NCI-H1048 (cell line): ENCODE measurements at places on chromosomes 7 and 10.

DNA sequence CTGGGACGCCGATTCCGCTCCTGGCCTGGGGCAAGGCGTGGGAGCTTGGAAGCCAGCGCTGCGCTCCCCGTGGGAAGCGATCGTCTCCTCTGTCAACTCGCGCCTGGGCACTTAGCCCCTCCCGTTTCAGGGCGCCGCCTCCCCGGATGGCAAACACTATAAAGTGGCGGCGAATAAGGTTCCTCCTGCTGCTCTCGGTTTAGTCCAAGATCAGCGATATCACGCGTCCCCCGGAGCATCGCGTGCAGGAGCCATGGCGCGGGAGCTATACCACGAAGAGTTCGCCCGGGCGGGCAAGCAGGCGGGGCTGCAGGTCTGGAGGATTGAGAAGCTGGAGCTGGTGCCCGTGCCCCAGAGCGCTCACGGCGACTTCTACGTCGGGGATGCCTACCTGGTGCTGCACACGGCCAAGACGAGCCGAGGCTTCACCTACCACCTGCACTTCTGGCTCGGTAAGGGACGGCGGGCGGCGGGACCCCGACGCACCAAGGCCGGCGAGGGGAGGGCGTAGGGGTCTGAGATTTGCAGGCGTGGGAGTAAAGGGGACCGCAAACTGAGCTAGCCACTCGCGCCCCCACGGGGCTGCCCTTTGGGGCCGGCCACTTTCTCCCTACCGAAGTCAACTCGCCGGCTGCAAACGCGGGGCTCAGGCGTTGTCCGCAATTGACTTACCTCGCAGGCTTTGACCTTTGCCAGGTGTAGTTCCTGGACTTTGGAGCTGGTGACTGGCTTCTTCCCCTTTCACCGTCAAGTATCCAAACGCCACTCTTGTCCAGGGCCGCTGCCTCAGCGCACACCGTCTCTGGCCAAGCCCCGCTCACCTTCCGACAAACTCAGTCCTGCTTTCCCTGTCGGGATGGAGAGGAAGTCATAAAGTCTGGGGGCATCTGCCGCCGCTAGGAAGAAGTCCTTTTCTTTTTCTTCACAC, at the start of gene SCIN:
TSS of gene SCIN (plus strand) at position 187 of the 928 bp plus-strand sequence. CDS start at position 254, 67 bp downstream.
- no peak for DNase-seq

GRCh38 chr10:22537810-22538209, 176.6 kb downstream of the PIP4K2A start:
- DNase-seq, result no peak

DNA sequence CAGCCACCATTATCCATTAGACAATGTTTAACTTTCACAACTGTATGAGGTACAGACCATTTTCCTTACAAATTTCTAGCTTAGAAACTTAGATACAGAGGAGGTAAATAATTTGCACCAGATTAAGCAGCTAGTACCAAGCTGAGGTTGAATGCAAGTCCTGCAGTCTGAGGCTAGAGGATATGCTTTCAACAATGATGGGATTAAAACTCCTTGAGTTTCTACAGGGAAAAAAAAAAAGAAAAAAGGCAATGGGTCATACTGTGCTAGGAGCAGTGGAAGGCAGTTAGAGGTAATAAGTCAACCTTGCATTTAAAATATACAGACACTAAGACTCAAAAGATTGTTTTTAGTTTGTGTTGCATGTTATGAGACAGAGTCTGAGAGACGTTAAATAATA, 86.5 kb downstream of the SEMA3A start:
- no peak for DNase-seq

DNA sequence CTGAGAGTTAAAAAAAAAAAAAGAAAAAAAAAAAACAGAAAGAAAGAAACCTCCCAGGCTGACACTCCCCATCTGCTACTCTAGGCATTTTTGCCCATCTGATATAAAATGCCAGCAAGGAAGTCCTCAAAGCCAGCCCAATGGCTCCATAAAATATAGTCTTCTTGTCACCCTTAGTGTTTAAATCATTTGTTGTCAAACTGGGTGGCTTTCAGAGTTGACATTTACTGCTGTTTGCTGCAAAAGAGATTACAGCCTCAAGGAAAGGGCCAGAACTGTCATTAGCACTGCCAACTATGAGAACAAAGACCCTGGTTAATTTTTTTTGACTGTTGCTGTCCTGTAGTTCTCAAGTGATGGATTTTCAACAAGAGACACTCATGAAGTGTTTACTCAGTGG, 86.5 kb downstream of the TRIL start:
- no peak for DNase-seq

DNA sequence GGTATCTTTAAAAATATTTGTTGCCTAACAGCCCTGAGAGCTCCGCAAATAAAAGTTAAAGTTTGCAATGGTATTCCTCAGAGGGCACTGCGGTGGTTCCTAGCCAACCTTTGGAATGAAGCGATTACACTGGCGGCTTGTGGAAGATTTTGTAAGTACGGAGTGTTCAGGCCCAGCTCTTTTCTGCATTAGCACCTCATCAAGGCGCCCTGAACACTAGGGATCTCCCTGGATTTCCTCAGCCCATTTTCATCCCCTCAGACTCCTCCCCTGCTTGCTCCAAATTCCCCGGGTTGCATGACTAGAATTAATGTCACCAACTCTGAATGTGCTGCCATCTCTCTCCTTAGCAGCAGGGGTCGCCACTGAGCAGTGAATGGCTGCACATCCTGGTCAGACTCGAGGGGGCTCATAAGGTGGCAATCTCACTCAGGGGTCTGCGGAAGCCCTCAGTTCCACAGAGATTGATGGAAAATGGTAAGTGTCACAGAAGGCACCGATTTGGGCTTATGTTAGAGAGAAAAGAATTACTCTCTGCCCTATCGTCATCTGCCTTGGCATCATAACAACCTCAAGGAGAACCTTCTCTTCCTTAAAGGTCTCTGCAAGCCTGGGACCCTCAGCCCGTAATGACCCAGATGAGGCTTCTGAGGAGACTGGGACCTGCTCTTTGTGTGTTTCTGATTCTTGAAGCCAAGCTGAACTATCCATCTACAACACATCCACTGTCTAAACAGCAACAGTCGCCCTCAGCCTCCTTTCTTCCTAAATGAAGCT, 262.8 kb upstream of the AOAH start:
- DNase-seq, result no peak

DNA sequence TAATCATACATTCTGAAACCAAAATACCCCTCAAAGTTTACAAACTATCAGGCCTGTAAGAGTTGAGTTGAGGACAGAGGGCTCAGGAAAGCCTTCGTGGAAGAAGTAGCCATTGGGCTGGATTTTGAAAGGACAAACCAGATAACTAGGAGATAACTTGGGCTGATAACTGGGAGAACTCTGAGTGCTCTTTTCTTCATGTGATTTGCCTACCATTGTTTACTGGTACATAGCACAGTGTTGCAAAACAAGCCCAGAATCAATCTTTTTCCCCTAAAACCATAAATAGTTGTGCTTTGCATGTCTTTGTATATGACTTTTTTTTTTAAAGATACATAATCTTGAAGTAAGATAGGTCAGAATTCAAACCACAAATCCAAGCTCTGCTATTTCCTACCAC, 106.7 kb upstream of the ITGB1 start:
- no peak for DNase-seq

DNA sequence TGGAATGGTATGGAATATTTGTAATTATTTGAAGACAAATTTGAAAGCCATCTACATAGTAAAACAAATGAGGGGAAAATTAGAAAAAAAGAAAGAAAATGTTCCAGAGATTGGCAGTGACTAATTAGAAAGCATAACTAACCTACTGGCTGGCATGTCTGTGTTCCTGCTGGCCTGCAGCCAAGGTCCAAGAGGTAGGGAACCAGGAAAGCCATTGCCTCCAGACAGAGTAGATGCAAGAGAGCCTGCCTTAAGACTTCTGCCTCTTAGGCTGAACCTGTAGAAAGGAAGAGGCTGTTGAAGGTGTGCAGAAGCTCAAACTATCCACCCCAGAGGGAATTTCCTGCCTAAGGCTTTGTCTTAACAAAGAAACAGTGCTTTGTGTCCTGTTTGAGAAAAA, 982.0 kb downstream of the SORCS1 start:
- DNase-seq, result no peak

DNA sequence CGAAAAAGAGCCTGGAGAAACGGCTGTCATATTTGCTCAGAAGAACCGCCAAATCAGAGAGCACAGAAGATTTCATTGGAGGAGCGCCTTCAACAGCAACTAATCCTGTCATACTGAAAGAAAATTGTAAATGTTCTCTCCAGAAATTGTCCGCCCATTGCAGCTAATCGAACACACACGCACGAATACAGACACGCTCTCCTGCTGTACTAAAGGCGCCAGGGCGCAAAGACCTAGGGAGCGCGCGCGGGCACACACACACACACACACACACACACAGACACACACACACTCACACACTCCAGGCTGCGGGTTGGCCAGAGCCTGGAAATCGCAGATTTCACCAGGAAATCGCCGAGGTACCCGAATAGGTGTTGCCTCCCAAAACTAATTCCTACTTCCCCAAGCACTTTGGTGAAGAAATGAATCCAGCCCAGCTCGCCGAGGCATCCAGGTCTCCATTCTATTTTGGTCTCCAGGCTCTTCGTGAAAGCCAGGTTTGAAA, at the start of gene CHRM2:
TSS of gene CHRM2 (plus strand) at position 157 of the 505 bp plus-strand sequence. CDS start 146,214 bp downstream, outside the sequence.
- no peak for DNase-seq

GRCh38 chr10:122461729-122462532, 578 bp downstream of the HTRA1 start:
- DNase-seq, result no peak

DNA sequence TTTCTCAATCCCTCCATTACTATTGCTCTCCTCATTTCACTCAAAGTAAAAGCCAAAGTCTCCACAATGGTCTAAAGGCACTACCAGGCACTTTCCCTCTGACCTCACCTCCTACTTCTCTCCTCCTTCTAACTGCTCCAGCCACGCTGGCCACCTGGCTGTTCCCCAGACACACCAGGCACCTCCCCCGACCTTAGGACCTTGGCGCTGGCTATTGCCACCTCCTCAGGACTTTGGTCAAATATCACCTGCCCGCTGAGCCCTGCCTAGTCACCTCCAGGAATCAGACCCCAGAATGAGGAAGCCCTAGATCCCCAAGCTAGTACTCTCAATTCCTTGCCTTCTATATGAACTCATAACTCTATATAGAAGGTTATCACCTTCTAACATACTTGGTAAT, 66.2 kb upstream of the STEAP1B start:
- DNase-seq, result no peak

DNA sequence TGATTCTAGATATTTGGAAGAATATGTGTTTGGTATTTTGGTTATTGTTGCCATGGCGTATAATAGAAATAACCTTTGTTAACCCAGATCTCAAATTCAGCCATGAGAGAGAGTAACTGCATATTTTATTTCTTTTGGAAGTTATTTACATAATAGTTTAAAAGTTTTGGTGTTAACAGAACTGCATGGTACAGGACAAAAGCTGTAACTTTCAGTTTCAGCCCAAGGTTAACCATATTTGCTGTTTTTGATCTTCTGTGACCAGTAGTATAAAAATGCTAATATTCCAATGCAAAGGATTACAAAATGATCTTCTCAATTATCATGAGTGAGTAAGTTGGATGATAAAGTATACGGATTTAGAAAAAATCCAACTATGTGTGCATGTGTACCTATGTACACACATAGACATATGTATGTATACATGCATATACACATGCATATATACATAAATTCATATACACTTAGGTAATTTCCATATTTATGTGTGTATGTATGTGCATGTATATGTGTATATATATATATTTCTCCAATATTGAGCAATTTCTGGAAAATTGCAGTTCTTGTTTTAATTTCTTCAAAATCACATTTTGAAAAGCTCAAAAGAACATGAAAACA, 38.0 kb upstream of the PIP4K2A start:
- no peak for DNase-seq

DNA sequence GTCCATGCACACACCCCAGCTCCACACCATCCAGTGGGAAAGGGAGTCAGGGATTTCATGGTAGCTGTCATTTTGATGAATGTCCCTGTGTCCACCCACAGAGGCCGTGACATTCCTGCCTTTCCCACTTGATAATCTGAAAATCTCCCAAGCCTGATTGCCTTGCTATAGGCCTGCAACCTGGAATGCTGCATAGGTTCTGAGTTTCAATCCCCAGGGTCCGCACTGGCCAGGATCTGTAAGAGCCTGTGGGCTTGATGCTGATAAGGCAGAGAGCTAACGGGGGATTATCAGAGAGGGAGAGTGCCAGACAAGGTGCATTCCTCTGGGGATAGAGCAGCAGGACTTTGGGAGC, 57.5 kb downstream of the RBM20 start:
- no peak for DNase-seq

DNA sequence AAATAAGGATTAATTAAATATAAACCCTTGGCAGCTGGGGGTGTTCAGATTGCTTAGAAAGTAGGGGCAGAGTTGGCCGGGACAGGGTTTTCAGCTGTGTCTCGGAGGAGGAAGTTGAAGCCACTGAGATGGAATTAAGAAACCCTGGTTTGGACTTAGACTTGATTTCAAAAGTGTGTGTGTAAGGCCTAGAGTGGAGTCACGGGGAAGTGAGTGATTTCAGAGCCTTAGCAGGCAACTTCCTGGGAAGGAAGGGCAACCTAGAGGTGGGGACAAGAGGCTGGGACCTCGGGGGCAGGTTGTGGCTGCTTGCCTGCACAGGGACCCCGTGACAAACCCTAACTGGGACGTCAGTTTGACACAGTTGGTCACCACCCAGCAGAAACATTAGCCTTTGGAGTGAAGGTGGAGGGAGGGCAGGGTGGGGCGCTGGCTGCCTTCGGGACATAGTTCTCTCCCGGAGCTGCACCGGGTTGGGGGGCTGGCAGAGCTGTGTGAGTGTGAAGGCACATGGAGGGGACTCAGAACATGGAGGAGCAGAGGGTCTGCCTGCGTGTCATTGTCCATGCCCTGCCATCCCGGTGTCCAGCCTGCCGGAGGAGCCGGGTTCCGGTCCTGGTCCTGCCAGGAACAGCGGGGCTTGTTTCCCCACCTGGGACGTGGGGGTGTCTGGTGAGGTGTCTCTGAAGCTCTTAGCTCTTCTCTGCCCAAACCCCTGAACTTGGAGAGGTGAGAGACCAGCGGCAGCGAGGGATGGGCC, 1.8 kb downstream of the BRI3 start:
- no peak for DNase-seq

- no peak for DNase-seq
Measured at GRCh38 chr7:138144958-138145357, 68.7 kb downstream of the AKR1D1 start.

- DNase-seq, result no peak
Measured at GRCh38 chr7:127937066-127937680, 94.1 kb downstream of the LRRC4 start.

- DNase-seq, result no peak
Measured at GRCh38 chr10:113226831-113227445, 276.9 kb downstream of the TCF7L2 start.

DNA sequence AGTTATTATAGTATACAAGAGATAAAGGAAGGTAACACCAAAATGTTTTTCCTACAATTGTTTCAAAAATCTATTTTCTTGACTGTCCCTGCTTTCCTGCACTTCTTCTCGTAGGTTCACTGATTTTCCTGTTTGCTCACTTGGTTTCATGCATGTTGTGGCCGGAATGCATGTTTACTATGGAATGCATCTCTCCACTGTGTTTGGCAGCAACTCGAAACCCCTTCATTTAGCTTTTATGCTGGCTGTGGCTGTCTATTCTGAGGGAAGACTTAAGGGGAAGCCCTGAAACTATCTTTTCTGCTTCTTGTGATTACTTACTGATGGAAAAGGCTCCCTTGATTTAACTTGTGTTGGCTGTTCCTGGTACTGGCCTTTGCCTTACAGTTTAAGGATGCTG, 120.3 kb downstream of the NRG3 start:
- no peak for DNase-seq
